ENCODE measurements at places on chromosomes 6 and 20.

- DNase-seq = no peak
These were observed 200.6 kb downstream of the MAFB start for GRCh38 chr20:40488401-40488800.

GRCh38 chr6:43878823-43879495, 108.9 kb downstream of the VEGFA start:
- no peak for DNase-seq

DNA sequence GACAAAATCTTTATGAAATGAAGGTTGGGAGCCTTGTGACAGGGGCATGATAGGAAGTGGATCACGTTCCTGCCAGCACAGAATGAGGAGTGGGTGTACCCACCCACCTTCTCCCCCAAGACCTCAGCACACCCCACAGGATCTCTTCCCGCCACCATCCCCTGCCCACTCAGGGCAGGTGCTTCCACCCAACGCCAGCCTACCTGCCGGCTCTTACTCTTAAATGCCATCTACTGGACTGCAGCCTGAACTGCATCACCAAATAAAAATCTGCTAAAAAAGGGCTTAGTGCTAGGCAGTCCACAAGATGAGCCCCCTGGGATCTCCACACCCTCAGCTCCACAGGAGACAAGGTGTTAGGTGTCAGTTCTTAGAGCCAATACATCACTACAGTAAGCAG, 20.6 kb downstream of the DTNBP1 start:
- no peak for DNase-seq

- no peak for DNase-seq
These were observed 643.8 kb upstream of the AGPAT4 start for GRCh38 chr6:161917645-161918044.

- no peak for DNase-seq
These were observed 348.8 kb downstream of the TFAP2B start for GRCh38 chr6:51167468-51167867.
